ENCODE measurements at places on chromosomes 5 and 9.

- DNase-seq: no peak
Measured at GRCh38 chr9:37620396-37620795, 28.0 kb upstream of the TOMM5 start.

- DNase-seq: no peak
Measured at GRCh38 chr5:108905805-108906204, 158.1 kb downstream of the FER start.

- DNase-seq: no peak
Measured at GRCh38 chr5:109653561-109654239, 36.0 kb upstream of the MAN2A1 start.

- no peak for DNase-seq
Measured at GRCh38 chr9:92966518-92966800, 19.1 kb downstream of the FGD3 start.

DNA sequence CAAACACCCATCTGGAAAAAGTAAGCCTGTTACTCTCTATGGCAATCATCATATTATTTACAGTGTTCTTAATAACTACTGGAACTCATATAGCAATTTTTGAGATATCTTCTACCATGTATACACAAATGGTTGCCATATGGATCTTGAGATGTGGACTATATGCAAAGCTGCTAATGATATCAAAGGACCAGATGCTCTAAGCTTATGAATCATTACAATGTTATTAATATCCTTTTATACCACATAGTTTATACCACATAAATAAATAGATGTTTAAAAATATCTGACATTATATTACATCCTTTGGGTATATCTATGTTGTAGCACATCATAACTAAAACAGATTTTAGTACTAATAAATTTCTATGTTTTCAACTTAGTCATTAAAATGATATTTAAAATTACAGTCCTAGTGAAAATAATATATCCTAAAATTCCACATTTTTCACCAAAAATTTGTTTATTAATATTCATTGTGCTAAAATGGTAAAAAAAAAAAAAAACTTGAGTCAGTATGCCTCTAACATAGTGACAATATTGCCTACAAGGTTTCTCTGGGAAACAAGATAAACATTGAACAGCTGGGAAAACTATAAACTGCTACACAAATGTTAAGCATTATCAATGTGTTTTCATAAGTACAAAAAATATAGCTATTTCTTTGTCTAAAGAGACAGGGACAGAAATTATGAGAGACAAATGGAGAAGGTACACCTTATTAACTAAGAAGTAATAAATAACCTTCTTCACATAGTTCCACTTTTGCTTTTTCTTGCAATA lies 85.5 kb downstream of the DTWD2 start:
- DNase-seq: no peak

- DNase-seq: no peak
Measured at GRCh38 chr5:96016216-96016615, 54.6 kb upstream of the ELL2 start.

- peak; percentile 17 for DNase-seq
Measured at GRCh38 chr5:139295346-139296057, 2.0 kb downstream of the MATR3 start.

DNA sequence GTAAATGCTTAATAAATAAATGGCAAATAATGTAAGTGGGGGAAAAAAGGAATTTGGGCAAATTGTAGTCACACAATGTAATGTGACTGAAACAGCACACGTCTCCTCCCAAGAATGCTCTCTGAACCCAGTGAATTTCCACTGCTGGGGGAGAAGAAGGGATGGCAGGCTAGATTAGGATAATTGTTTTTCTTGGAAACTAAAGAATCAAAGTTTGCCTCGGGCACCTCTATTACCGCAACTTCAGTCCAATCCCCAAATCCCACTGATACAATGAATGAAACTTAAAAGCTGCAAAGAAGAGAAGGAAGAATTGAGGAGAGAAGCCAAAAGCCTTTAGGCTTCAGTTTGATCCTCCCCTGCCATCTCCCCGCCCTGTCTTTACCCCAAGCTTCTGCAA lies 423.2 kb upstream of the PAPPA start:
- no peak for DNase-seq

- DNase-seq: peak; percentile 5
Measured at GRCh38 chr5:179217356-179217755, 127.9 kb downstream of the ADAMTS2 start.

Data from cardiac fibroblast (primary cell).